Sigmoid colon (tissue), 7 donors: ENCODE measurements at places on chromosomes 12 and 14. TPM values are rescaled to one million over a fixed set of nuclear protein-coding genes. Genes with fewer than 3 reads are reported as not detected.

DNA sequence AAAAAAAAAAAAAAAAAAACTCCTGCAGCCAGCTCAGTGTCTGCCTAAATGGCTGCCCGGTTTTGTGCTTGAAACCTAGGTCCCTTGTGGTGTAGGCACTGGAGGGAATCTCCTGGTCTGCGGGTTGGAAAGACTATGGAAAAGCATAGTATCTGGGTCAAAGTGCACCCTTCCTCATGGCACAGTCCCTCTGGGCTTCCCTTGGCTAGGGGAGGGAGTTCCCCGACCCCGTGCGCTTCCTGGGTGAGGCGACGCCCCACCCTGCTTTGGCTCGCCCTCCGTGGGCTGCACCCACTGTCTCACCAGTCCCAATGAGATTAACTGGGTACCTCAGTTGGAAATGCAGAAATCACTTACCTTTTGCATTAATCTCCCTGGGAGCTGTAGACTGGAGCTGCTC, 14.3 kb downstream of the PTCSC3 start:
- H3K4me3 ChIP-seq: no peak overlapping the region
- no peaks in the 10 kb centered on the region for H3K36me3 ChIP-seq
- no peak overlapping the region for H3K27ac ChIP-seq
- no peaks in the 10 kb centered on the region for H3K4me1 ChIP-seq

- no peaks in the 10 kb centered on the region for H3K27me3 ChIP-seq
- no peaks in the 10 kb centered on the region for H3K4me1 ChIP-seq
- DNase-seq: peak; percentile 70
Observed at GRCh38 chr14:104977008-104977680, 1.0 kb downstream of the AHNAK2 start.

DNA sequence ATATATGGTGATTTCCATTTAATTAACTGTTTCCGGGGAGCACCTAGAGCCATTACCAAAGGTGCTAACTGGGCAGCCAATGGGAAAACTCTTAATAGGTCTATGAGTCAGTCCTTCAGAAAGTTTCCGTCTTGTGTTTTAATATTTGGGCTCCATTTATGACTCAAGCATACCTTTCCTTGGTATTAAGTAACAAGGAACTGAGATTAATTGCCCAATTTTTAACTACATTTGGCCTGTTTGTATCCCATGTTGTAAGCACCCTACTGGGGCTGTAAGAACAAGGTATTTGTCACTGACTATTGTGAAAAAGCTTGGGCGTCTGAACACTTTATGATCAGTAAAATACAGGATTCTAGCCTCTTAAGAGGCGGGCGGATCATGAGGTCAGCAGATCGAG, 62.8 kb upstream of the FOXN3 start:
- H3K27ac ChIP-seq: no peak overlapping the region
- H3K27me3 ChIP-seq: no peaks in the 10 kb centered on the region
- H3K4me3 ChIP-seq: no peak overlapping the region
- no peaks in the 10 kb centered on the region for H3K4me1 ChIP-seq
- H3K36me3 ChIP-seq: no peaks in the 10 kb centered on the region

GRCh38 chr14:97634751-97635150, 837.6 kb downstream of the VRK1 start:
- no peaks in the 10 kb centered on the region for H3K4me1 ChIP-seq
- H3K27ac ChIP-seq: no peak overlapping the region

DNA sequence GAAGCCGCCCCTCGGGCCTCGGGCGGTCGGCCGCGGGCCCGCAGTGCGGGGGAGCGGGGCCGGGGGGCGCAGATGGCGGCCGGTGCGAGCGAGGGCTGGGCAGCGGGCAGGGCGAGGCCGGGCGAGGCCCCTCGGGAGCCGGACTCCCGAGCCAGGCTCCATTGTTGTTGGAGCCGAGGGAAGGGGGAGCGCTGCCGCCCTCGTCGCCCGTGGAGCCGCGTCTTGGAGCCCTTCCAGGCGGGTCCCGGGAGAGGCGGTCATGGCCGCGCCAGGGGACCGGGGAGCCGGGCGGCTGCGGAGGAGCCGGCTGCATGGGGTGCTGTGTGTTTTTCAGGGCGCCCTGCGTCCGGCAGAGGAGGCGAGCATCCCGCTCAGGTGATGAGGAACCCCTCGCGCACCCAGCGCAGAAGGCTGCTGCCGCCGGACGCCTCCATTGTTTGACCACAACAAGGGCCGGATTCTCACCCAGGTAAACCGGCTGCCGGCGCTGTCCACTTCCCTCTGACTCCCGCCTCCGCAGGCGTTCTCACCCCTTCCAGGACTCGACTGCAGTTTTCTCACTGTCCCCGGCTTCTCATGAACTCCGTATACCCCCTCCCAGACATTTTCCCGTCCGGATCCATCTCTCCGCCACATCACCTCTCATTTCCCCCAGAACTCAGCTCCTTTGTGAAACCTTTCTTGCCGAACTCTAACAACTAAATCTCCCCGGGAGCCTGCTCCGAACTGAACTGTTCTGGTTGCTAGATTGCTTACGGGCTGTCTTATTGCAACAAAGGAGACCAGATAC, 732 bp downstream of the ZNF664 start:
- peak; percentile 71 for DNase-seq
- H3K4me1 ChIP-seq: peaks cover 19% of the 10 kb centered on the region
- H3K27ac ChIP-seq: peak overlapping the region; percentile 80
- H3K27me3 ChIP-seq: no peaks in the 10 kb centered on the region
- peak overlapping the region; percentile 96 for H3K4me3 ChIP-seq

GRCh38 chr14:61812347-61813095, 50.3 kb downstream of the SNAPC1 start:
- no peak for DNase-seq
- H3K4me1 ChIP-seq: no peaks in the 10 kb centered on the region

GRCh38 chr12:107801150-107801549, 26.6 kb downstream of the ASCL4 start:
- no peaks in the 10 kb centered on the region for H3K36me3 ChIP-seq
- no peak for DNase-seq
- H3K4me3 ChIP-seq: no peak overlapping the region
- H3K4me1 ChIP-seq: no peaks in the 10 kb centered on the region
- H3K27me3 ChIP-seq: peaks cover 3% of the 10 kb centered on the region

- DNase-seq: no peak
- no peak overlapping the region for H3K27ac ChIP-seq
- no peak overlapping the region for H3K4me3 ChIP-seq
- H3K27me3 ChIP-seq: no peaks in the 10 kb centered on the region
- no peaks in the 10 kb centered on the region for H3K36me3 ChIP-seq
Observed at GRCh38 chr14:98077176-98077575, 1194.8 kb downstream of the BCL11B start.

DNA sequence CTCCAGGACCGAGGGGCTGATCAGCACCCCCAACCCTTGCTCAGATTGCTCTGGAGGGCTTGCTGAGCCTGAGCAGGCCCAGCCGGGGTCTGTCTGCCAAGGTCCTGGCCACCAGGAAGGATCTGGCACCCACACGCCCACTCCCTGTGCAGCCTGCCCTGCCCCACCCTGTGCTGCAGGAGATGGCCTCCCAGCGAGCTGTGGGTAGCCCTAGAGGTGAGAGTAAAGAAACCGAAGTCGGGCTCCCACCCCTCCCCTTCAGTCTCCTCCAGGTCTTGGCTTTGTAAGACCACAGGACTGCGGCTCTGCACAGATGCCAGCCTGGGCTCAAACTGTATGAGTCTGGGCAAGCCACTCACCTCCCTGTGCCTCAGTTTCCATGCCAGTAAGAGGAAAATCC, 307.8 kb downstream of the BCL11B start:
- no peak overlapping the region for H3K27ac ChIP-seq
- H3K27me3 ChIP-seq: no peaks in the 10 kb centered on the region
- no peak overlapping the region for H3K4me3 ChIP-seq
- no peak for DNase-seq
- H3K36me3 ChIP-seq: no peaks in the 10 kb centered on the region

DNA sequence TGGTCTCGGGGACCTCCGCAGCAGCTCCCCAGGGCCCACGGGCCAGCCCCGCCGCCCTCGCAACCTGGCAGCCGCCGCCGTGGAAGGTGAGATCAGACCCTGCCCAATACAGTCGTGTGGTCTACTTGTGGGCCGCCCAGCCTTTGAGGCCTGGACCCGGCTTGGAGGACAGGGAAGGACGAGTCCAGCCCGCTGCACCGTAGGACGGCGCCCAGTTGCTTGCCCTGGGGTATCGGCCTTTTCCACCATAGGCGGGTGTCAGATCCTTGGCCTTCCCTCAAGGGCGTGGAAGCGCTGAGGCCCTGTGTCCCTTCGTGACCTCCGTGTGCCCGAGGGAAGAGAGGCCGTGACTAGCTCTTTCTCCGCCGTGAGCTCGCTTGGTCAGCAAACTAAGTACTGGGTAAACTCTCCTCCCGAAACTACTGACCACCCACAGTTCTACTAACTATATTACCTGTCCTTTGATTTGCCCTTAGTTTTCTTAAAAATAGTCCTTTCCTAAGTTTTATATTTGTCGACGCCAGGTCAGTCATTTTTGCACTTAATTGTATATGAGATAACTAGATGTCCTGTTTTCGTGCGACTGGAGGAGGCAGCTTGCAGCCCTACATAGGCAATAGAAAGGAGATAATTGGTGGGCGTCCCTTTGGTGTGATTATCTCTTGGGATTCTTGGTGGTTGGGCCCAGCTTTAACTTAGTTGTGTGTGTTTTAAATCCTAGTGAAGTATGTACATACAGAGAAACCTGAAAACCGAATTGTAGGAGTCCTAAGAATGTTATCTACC, 757 bp downstream of the SLC25A3 start:
- no peaks in the 10 kb centered on the region for H3K27me3 ChIP-seq
- peak overlapping the region; percentile 94 for H3K27ac ChIP-seq
- no peaks in the 10 kb centered on the region for H3K4me1 ChIP-seq
- H3K4me3 ChIP-seq: peak overlapping the region; percentile 76

GRCh38 chr12:109776624-109777023, 56.6 kb downstream of the TRPV4 start:
- peaks cover 12% of the 10 kb centered on the region for H3K4me1 ChIP-seq
- no peak overlapping the region for H3K4me3 ChIP-seq
- H3K27ac ChIP-seq: no peak overlapping the region
- H3K27me3 ChIP-seq: no peaks in the 10 kb centered on the region

DNA sequence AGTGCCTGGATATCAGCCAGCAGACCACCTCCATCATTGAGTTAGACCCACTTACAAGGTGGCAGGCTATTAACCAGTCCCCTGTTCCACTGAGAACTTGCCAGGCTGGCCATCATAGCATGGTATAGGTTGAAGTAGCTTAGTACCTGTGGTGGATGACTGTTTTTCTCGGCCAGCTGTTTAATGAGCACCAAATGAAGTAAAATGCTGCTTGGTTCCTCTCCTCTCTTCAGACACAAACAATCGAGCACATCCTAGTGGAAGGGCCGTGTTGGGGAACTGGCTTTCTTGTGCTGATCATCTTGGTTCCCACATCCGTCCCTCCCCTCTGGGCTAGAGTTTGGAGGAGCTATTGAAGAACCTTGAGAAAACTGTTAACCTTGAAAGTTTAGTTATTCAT, 486.2 kb downstream of the RAD51B start:
- no peaks in the 10 kb centered on the region for H3K36me3 ChIP-seq
- peak overlapping the region; percentile 78 for H3K27ac ChIP-seq
- H3K4me1 ChIP-seq: peaks cover 38% of the 10 kb centered on the region
- H3K27me3 ChIP-seq: no peaks in the 10 kb centered on the region
- H3K4me3 ChIP-seq: no peak overlapping the region

DNA sequence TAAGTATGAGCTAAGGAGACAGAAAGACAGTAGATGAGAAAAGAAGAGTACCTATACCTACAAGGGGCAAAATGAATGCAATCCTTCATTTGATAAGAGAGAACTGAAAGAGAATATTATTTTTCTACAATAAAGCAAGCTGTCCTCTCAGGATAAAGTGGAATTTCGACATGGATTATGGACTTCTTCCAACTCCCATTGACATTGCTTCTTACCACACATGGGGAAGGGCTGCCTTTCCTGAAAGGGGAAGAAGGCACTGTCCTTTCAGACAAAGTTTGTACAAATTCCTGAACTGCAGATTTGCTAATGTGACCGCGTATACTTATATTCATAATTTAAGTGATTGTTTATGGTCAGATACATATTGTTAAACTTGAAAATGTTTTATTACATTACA, 4.3 kb upstream of the HEBP1 start:
- no peaks in the 10 kb centered on the region for H3K36me3 ChIP-seq
- H3K4me3 ChIP-seq: no peak overlapping the region
- peaks cover 15% of the 10 kb centered on the region for H3K4me1 ChIP-seq
- no peak overlapping the region for H3K27ac ChIP-seq
- no peak for DNase-seq

- H3K27me3 ChIP-seq: no peaks in the 10 kb centered on the region
- H3K4me3 ChIP-seq: no peak overlapping the region
- no peak overlapping the region for H3K27ac ChIP-seq
- H3K4me1 ChIP-seq: no peaks in the 10 kb centered on the region
- H3K36me3 ChIP-seq: no peaks in the 10 kb centered on the region
Observed at GRCh38 chr14:94097091-94097490, 13.4 kb upstream of the IFI27 start.

DNA sequence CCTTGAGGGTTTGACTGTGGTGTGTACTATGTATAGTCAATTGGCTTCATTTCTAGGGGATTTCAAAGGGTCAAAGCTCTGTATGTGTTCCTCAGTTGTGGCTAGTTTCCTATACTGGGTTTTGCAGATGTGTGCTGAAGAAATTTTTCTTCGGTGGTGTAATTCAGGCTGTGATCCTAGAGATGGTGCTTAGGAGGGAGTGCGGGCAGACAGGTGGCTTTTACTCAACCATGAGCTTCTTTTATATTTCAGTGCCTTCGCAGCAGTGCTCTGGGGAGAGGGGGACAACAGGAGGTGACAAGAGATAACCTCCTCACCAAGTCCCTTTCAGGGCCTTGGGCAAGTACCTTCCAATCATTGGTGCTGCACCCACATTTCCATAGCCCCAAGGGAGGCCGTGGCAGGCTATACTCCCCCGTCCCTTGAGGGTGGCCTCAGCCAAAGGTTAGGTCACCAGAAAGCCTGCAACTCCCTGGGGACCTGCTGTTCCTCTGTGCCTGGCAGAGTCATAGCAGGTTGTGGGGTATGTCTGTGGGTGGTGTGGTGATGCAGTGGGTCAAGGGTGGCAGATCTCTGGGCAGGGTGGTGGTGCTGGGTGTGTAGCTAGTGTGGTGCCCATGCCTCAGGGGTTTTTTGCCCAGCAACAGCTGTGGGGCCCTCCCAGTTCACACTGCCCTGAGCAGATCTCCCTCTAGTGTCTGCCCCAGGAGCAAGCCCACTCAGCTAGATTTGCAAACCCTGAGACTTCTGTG, 37.0 kb upstream of the TMX1 start:
- no peak overlapping the region for H3K27ac ChIP-seq
- H3K27me3 ChIP-seq: no peaks in the 10 kb centered on the region
- H3K4me1 ChIP-seq: no peaks in the 10 kb centered on the region
- DNase-seq: no peak
- H3K4me3 ChIP-seq: no peak overlapping the region

ORAI1 gene
- 24.9 TPM for polyA plus RNA-seq

BCL2L2 gene
- polyA plus RNA-seq: 63.3 TPM

ENDOU gene
- polyA plus RNA-seq: 0.25 TPM

TAS2R19 gene
- not detected for polyA plus RNA-seq

IFNG-AS1 gene
- not detected for polyA plus RNA-seq

FOXG1 gene
- not detected for polyA plus RNA-seq

GRIP1 gene
- 2.4 TPM for polyA plus RNA-seq

ERO1A gene
- polyA plus RNA-seq: 3.0 TPM

TUNAR gene
- polyA plus RNA-seq: not detected

CCER1 gene
- not detected for polyA plus RNA-seq

CLEC2B gene
- polyA plus RNA-seq: 9.1 TPM

WDHD1 gene
- 1.4 TPM for polyA plus RNA-seq

PRKD1 gene
- polyA plus RNA-seq: 0.46 TPM

RTL1 gene
- not detected for polyA plus RNA-seq

SAMD4A gene
- 4.2 TPM for polyA plus RNA-seq
